ENCODE measurements at places on chromosomes 1 and 21.

DNA sequence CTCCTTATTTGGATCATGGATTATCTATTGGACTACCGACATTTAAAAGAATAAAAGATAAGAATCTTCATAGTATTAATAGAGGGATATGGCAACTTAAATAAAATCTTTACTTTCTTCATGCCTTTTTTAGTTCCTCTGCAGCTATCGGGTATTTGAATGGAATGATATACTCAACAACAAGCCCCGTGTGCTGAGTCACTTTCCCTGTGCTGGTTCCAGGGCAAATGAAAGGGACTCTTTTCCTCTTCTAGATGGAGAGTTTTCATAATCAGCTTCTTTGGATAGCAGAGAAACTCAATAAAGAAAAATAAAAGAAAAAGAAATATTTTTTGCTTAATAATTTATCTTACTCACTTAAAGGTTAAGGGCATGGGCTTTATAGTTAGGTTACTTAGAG lies 213.7 kb downstream of the LRRC40 start:
- DNase-seq = no peak

GRCh38 chr1:78370356-78370755 lies 120.4 kb upstream of the PTGFR start:
- DNase-seq = no peak

DNA sequence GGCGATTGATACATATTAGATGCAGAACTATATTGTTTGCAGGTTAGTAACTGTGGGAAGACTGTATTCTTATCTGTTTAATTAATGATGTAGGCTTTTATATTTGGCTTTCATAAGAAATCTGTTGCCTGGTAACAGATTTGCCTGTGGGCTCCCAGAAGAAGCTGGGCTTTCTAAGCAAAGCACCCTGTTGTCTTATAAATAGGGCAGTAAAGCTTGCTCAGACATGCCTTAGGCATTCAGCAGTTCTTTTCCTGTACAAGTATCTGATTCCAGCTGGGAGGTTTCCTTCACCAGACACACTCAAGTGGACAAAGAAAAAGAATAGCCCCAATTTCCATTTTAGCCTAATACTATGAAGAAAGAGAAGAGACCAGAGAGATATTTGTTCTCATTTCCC lies 524.0 kb downstream of the LRRIQ3 start:
- DNase-seq = no peak

- DNase-seq = no peak
Measured at GRCh38 chr1:48092401-48092800, 95.2 kb upstream of the TRABD2B start.

- DNase-seq = no peak
Measured at GRCh38 chr1:196088541-196088940, 519.7 kb downstream of the KCNT2 start.

DNA sequence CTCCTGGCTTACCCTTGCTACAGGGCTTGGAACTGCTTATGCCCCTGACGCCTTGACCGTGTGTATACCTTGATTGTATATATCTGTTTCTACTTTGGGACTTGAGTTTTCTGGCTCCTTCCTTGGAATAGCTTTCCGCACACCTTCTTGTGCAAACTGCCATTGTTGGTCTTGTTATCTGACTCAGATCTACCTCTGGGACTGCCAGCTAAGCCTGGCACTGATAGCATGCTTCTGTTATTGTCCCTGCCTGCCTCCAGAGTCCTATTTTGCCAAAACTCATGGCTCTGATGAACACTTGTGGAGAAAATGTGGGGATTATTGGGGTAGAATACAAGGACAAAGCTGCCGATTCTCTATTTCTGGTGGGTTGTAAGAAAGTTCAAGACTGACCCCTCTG lies 15.4 kb downstream of the FMOD start:
- no peak for DNase-seq

GRCh38 chr1:103525114-103525606 lies 339 bp upstream of the RNPC3 start:
- DNase-seq = no peak

All from NCI-H2029 (cell line).